Heart left ventricle (tissue), 16 donors: ENCODE measurements at places on chromosomes 7 and 10.

DNA sequence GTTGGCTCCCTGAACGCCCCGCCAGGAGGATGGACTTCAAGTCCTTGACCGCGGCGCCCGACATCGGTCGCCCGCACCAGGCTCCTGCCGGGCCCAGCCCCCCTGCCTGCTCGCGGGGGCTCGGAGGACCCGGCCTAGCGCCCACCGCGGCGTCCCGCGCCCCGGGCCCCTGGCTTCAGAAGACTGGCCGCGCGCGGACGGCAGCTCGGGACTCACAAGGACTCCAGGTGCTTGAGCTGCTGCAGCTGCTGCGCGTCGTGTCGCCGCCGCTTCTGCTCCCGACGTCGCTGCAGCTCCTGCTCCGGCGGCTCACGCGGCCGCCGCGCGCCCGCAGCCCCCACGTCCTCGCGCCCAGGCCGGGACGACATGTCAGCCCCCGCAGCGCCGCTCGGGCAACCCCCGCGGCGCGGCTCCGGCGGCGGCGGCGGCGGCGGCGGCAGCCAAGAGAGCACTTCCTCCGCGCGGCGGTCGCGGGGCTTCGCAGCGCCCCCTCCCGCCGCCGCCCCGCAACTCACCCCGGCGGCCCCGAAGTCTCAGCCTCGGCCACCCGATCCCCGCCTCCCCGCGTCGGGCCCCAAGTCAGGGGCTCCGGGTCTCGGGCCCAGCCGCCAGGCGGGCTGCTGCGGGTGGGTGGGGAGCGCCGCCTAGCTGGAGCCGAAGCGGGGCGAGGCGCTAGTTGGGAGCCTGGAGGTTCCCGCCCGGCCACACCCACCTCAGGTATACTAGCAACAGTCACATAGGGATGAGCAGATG, at the start of gene RP9:
RP9 (minus strand) TSS at position 400 of the 753 bp plus-strand sequence; CDS start at position 368, 32 bp downstream.
- peak; percentile 78 for DNase-seq

DNA sequence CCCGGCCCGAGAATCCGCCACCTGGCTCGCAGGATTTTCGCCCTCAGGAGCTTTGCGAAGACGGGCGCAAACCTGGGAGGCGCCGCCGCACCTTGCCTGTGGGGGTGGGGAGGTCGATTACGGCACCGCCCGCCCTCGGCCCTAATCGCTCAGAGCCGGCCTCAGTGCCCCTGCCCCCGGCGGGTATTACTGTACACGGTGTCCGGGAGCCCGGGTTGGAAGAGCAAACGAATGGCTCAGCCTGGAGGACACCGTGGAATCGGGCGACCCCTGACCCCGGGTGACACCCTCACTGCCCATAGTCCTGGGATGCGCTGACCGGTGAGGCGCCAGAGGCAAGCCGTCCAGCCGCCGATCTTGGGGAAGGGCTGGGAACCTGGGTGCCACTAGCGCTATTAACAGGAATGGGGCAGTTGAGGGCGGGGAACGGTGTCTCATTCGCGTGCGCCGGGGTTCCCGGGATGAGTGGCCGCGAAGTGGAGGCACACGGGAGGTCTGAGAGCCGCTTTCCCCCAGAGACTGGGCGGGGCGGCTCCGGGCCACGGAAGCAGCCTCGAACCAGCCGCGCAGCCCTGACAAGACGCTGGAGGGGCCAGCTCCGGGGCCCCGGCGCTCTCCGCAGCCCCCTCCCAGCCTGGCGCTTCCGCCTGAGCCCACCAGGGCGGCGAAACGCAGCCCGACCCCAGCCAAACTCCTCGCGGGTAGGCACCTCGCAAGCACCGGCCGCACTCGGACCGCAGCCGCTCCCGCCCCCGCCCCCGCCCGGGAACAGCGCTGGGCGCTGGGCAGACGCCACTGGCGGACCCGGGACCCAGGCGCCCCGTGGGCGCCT, 167.5 kb downstream of the NRF1 start:
- DNase-seq = no peak

GRCh38 chr10:133440633-133441285, 13.0 kb upstream of the SCART1 start:
- DNase-seq = no peak

- DNase-seq = no peak
Measured at GRCh38 chr10:72557362-72557761, 68.5 kb downstream of the MICU1 start.

GRCh38 chr10:7546385-7546967, 120.3 kb downstream of the ITIH5 start:
- no peak for DNase-seq

DNA sequence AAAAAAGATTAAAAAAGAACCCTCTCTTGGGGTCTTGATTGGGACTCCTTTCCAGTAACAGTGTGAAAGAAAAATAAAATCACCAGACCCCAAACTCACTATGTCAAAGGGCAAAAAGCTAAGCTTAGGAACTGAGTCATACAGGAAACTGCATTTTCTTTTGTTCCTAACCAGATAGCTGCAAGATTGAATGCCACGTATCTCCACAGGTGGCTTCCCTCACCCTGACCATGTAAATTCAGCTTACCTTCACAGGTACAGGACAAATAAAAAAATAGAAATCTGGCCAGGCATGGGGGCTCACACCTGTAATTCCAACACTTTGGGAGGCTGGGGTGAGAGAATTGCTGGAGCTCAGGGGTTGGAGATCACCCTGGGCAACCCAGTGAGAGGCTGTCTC, 32.5 kb upstream of the EIF4H start:
- no peak for DNase-seq

DNA sequence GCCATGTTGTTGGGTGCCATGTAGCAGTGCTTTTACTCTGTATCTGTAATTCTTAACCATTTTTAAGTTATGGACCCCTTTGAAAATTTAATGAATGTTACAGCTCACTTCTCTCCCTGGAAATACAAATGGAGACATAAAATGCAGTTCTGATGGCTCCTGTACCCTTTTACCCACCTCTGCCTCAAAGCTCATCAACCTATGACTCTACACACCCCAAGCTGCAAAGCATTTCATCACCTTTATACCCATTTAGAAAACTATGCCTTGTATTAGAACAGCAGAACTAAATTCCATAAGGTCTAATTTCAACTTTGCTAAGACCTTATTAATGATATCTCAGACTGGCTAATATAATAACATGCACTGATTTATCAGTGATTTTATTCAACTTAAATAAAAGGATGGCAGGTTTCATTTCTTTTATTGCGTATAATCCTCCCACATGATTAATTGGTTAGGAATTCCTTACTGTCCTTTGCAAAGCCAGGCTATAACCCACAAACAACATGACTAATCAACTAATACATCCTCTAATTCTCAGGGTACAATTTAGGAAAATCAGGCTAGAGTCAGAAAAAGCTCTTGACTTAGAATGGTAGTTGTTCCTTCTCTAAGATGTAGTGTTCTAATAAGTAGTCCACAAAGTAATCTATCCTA, 68.1 kb downstream of the CPEB3 start:
- no peak for DNase-seq

- no peak for DNase-seq
Measured at GRCh38 chr7:13952921-13953320, 36.5 kb downstream of the ETV1 start.

GRCh38 chr10:89677341-89677740, 24.0 kb upstream of the KIF20B start:
- no peak for DNase-seq

DNA sequence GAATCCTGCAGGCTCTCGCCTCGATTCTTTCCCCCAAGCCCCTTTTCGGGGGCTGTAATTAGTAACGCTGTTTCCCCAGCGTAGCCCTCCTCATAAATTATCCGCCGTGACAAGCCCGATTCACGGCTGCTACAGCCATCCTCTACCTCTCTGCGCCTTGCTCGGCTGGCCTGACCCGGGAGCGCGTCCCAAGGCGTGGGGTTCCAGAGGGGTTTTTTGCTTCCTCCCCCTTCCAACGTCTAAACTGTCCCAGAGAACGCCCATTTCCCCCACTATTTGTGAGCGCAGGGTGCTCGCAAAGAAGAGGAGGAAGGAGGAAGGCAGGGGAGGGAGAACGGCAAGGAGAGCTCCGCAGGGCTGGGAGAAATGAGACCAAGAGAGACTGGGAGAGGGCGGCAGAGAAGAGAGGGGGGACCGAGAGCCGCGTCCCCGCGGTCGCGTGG, 880 bp downstream of the HOXA5 start:
- DNase-seq = no peak

GRCh38 chr10:12957081-12957480, 44.4 kb downstream of the CCDC3 start:
- DNase-seq = no peak

- DNase-seq = no peak
Measured at GRCh38 chr7:2336626-2337299, 17.9 kb upstream of the EIF3B start.

- no peak for DNase-seq
Measured at GRCh38 chr7:74284781-74285259, 4.4 kb upstream of the CLIP2 start.

GRCh38 chr10:21509341-21510240, 15.9 kb downstream of the SKIDA1 start:
- DNase-seq = no peak

- DNase-seq = no peak
Measured at GRCh38 chr7:157513162-157513621, 176.4 kb downstream of the DNAJB6 start.

DNA sequence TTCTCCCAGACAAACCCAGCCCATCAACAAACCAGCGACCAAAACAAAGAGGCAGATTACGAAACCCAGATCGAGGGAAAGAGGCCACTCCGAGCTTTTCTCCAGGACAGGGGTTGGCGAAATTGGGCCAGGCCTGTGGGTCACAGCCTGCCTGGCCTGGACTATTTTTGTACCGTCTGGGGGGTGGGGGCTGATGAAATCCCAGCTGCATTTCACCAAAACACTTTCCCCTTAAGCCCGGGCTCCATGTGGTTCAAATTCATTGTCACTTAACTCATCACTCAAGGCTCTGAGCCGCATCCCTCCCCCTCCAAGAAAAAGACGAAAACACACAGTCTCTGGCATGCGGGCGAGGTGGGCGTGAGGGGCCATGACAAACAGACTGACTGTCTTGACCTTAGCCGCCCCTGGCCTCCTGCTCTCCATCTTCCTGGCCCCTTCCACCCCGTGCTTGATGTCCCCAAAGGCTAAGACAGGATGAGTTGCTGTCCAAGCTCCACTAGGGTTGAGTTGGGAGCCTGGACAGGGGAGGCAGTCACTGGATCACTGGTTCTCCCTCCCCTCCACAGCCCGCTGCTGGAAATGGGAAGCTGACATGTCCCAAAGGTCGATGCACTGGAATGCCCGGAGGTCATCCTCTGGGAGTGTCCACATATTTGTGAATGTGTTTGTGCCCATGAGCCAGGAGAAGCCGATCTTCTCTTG, 19.2 kb downstream of the TMEM270 start:
- DNase-seq = peak; percentile 71

- DNase-seq = no peak
Measured at GRCh38 chr7:26500749-26501352, 209.2 kb downstream of the SNX10 start.

DNA sequence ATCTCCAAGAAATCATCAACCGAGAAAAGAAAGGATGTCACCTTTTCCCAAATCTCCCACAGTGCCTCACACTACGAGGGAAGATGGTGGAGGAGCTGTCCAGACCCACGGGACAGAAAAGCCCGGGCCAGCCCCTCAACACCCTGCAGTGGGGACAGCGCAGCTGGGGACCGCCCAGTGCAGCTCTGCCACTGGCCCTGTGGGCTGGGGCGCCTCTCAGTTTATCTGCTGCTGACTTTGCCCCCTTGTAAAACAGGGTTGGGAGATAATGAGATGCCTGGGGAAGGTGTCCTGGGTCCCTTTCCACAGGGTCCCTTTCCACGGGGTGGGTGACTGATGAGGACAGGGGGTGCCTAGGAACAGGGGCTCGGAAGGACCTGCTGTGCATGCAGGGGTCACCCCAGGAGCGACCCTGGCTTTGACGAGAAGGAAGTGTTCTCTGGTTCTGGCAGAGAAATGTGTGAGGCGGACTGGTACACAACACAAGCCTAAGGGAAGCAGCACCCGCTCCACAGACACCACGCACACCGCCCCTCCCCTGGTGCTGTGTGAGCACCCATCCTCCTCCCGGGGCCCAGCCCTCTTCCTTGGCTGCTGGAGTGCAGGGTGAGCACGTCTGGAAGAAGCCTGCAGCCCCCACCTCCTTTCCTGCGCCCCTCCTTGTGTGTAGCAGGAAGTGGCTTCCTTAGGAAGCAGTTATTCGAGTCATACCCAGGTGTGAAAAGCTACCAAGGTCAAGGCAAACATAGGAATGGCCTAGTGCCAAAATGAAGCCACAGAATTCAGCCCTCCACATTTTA, 339.9 kb downstream of the DNAJB6 start:
- DNase-seq = no peak

DNA sequence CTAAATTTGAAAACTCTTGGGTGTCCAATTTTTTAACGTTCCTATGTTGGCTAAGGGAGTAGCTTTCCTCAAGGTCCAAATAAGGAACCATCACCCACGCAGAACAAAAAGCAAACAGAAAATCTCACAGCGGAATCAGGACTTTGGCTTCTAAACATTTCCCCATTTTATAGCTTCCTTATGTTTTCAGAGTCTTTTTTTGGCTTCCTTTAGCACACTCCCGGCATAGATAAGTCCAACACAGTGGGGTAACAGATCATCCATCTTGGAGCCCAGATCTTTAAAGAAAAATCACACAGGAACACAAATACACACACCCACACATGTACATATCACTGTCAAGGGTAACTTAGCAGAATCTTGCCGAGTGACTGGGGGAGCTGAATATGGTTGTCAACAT, 4.2 kb upstream of the TCF7L2 start:
- DNase-seq = no peak

DNA sequence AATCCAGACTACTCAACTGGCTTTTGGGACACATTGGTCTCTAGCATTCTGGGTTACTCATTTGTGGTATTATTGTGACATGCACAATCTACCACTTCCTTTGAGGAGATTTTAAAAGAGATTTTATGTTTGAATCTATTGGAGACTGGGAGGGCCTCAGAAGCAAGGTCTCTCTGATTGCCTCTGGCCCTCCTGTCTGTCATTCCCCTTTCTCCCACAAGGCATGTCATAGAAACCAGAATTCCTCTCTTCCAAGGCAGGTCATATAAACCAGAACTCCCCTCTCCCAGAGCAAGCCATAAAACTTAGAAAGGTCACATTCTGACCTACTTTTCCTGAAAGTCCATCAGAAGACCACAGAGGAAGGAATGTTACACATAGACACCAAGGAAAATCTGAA, 777.7 kb downstream of the PHTF2 start:
- no peak for DNase-seq
